ENCODE measurements at places on chromosomes 12 and 14. TPM values are rescaled to one million over a fixed set of nuclear protein-coding genes. Genes with fewer than 3 reads are reported as not detected.

Gene ABHD4
- 34.4 TPM for total RNA-seq

Gene GPX2
- not detected for total RNA-seq

Gene SSTR1
- 0.63 TPM for total RNA-seq

Gene CCDC177
- not detected for total RNA-seq

Gene SLC2A14
- total RNA-seq: not detected

Gene CFAP251
- total RNA-seq: 13.5 TPM

Gene RHEBL1
- total RNA-seq: 2.3 TPM

Gene KRT6C
- total RNA-seq: not detected

Gene DIO2
- not detected for total RNA-seq

Gene NGB
- not detected for total RNA-seq

Gene ABCD2
- total RNA-seq: not detected

Gene CHST11
- total RNA-seq: 21.8 TPM

Gene EML1
- total RNA-seq: 42.0 TPM

Gene CYP46A1
- total RNA-seq: 0.12 TPM

Gene DTX1
- total RNA-seq: 0.34 TPM

Gene CLEC7A
- total RNA-seq: 0.41 TPM

Gene EPYC
- not detected for total RNA-seq

Gene PRR4
- 5.0 TPM for total RNA-seq

Gene SLCO1B1
- total RNA-seq: not detected

Gene TNFRSF1A
- 204 TPM for total RNA-seq

Gene TMEM119
- total RNA-seq: not detected

Gene HPD
- total RNA-seq: not detected

Gene PLA2G1B
- total RNA-seq: not detected

Gene FAM90A1
- not detected for total RNA-seq

Gene CLEC4D
- not detected for total RNA-seq

Gene PKP2
- 1.5 TPM for total RNA-seq

Gene C12orf54
- total RNA-seq: not detected

Gene SMIM41
- total RNA-seq: not detected

Gene IGF1
- 0.39 TPM for total RNA-seq

Gene OTOGL
- total RNA-seq: 0.10 TPM

Gene NPFF
- total RNA-seq: not detected

Gene CLEC9A
- not detected for total RNA-seq

Gene LTBP2
- 251 TPM for total RNA-seq

Gene PLBD1
- 0.23 TPM for total RNA-seq

Gene KRT81
- not detected for total RNA-seq

Gene B4GALNT3
- 0.44 TPM for total RNA-seq

Gene TMEM132C
- total RNA-seq: not detected

Gene RNASE3
- total RNA-seq: not detected

Gene KLHL33
- not detected for total RNA-seq

Gene NEMP1
- 8.0 TPM for total RNA-seq

Gene AQP6
- total RNA-seq: not detected
